Fibroblast of skin of right biceps (primary cell): ENCODE measurements at places on chromosomes 2 and 18.

GRCh38 chr2:165055082-165055851, 99.9 kb upstream of the SLC38A11 start:
- no peak for DNase-seq

- no peak for DNase-seq
Measured at GRCh38 chr2:170883683-170884082, 45.4 kb upstream of the GORASP2 start.

- peak; percentile 49 for DNase-seq
Measured at GRCh38 chr2:72124376-72124775, 23.3 kb downstream of the CYP26B1 start.

GRCh38 chr18:41744421-41745030, 210.5 kb upstream of the PIK3C3 start:
- DNase-seq = no peak

- peak; percentile 4 for DNase-seq
Measured at GRCh38 chr18:67290421-67290820, 226.1 kb downstream of the DSEL start.
